ENCODE measurements at places on chromosomes 13 and 19.

DNA sequence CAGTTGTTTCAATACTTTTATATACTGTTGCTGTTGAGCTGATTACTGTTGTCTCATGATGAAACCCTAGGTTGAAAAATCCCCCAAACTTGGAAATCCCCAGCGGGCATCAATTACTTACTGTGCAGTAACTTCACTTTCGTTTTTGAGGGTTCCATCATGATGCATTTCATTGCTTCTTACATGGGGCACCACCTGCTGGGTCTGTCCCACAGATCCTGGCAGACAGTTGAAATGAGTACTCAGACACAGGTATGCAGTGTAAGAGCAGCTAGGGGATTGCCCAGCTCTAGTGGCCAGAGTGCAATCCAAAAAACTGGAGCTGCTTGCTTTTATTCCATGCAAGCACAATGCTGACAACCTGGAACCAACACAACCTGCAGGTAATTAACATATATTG, 132.5 kb upstream of the ZNF91 start:
- DNase-seq: no peak

DNA sequence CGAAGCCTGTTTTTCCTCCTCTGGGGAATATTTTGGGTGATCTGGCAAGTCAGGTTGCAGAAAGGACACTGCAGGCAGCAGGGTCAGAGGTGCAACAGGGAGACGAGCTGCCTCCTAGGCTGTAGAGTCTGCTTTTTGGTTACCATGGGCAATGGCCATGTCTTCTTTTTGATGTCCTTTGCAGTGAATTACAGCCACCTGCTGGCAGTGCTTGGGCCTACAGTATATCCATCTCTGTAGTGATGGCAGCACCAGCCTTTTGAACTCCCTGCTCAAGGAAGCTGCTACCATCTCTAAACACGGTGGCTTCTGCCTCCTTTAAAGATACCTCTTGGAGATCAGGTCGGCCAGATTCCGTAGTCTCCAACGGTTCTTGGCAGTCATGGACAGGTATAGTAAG, 73.9 kb downstream of the WTIP start:
- no peak for DNase-seq

- DNase-seq: peak; percentile 46
These were observed 17.5 kb downstream of the KLF2 start for GRCh38 chr19:16342002-16342715.

GRCh38 chr13:63094717-63095116, 1679.1 kb upstream of the PCDH20 start:
- no peak for DNase-seq

DNA sequence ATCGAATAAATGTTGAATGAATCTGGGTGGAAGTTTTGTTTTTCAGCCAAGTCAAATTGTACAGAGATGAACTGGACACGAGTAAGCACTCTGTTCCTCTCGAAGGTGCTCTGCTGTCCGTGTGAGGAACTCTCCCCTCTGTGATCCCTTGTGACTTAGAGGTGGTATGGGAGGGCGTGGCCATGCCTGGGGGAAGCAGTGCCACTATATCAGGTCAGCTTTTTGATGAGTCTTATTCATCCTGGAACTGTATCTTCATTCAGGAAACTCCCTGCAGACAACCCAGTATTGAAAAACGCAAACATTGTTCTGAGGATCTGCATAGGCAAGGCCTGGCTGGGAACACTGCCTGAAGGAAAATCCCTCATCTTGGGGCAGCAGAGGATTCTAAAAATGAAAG, 45.7 kb upstream of the FLT1 start:
- DNase-seq: no peak

DNA sequence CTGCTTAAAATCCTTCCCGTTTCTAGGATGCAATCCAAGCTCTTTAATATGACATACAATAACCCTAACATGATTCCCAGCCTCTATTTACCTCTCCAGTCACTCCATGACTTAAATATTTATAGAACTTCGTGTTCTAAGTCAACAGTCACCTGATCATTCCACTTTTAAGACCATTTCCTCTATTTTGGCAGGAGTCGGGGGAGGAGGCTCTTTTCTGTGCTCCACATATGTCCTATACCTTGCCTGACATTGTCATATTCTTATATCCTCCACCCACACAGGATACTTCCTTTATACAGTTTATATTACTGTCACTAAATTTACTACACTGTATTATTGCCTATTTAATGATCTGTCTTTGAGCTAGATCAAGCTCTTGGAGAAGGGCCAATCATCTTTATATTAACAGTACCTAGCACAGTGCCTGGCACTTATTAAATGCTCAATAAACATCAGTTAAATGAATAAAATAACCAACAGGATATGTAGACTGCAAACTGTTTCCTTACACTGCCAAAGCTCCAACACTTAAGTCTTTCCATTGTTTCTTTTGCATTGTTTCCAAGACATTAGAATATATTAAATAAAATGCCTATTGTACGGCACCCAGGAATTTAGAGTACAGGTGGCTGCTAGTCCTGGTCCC, 2.7 kb downstream of the ARGLU1 start:
- no peak for DNase-seq

GRCh38 chr19:33390908-33391630, 17.6 kb downstream of the CEBPG start:
- no peak for DNase-seq

DNA sequence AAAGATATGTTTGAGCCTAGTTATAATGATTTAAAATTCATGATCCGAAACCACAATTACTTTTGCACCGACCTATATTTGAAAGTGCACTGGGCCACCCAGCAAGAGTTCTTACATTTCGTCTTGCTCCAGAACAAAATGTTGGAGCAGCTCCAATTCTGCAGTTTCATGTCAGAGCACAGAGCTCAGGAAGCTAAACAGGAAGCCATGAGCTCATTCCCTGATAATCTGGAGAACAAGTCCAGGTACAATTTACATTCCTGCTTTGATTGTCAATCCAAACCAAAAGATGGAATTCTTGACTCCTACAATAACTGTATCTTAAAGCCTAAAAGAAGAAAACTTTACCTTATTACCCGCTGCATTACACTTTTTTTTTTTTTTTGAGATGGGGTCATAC, 131.8 kb downstream of the KCTD12 start:
- no peak for DNase-seq

DNA sequence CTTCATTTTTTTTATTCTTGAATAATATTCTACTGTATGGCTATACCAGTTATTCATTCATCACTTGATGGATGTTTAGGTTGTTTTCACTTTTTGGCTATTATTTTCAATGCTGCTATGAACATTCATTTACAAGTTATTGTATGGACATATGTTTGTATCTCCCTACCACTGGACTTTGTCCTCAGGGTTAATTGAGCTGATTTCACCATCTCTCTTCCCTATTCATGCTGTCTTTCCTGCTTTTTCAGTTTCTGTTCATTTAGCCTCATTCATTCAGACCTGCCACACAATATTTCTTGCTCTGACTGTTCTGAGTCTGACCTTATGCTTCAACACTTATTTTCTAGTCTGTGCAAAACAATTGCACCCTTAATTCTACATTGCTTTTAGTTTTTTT, 12.3 kb upstream of the C1QTNF9B start:
- DNase-seq: no peak

DNA sequence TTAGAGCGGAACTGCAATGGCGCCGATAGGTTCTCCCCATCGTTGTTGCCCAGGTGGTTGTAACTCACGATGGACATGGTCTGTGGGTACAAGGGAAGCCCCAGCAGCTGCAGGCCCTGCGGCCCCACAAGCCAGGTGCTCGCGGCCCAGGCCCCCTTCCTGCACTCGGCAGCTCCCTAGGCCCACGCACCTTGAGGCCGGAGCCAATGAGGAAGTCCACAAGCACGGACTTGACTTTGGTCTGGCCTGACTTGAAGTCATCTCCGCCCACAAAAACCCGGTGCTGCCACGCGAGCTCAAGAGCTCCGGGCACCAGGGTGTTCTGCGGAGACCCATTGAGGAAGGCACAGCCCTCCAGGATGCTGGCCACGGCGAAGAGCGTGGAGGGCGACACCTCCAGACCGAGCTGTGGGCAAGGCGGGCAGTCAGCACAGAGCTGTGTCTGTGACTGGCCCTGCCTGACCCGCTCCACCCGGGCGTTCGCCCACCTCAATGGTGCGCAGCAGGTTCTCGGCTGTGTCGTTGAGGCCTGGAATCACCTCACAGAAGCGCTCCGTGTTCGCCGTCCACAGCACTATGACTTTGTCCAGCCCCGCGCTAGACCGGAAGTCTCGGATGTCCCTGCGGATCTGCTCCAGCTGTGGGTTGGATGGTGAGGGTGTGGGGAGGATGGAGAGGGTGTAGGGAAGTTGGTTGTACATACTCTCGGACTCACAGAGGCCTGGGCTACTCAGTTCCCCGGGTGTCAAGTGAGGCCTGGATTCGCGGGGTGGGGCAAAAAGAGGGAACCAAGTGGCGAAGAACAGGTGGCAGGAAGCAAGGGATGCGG, 1.9 kb downstream of the ISYNA1 start:
- DNase-seq: no peak

GRCh38 chr19:28021259-28022185, 1191.4 kb downstream of the UQCRFS1 start:
- no peak for DNase-seq

DNA sequence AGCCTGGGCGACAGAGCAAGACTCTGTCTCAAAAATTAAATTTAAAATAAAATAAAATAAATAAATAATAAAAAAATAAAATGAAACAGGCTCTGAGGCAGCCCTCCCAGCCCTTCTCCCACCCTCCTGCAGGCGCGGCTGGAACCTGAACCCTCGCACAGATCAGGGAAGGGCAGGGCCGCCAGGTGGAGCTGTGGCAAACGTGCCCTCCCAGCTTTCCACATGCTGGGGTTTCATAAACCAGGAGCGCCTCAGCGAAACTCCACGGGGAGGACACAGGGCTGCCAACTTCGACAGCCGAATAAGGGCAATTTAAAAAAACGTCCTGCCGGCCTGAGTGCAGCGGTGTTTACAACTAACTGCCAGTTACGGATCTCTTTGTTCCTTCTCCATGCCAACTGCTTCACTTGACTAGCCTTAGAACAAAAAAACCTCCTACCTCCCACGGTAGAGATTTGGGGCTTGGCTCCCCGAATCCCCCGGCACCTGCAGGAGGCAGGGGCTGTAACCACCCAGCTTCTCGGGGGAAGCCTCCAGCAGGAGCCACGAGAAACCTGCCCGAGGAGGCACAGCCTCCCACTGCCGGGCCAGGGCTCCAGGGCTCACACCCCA, 15.9 kb downstream of the ZNF787 start:
- peak; percentile 55 for DNase-seq

- DNase-seq: no peak
These were observed 33.1 kb upstream of the SERP2 start for GRCh38 chr13:44340508-44340907.

DNA sequence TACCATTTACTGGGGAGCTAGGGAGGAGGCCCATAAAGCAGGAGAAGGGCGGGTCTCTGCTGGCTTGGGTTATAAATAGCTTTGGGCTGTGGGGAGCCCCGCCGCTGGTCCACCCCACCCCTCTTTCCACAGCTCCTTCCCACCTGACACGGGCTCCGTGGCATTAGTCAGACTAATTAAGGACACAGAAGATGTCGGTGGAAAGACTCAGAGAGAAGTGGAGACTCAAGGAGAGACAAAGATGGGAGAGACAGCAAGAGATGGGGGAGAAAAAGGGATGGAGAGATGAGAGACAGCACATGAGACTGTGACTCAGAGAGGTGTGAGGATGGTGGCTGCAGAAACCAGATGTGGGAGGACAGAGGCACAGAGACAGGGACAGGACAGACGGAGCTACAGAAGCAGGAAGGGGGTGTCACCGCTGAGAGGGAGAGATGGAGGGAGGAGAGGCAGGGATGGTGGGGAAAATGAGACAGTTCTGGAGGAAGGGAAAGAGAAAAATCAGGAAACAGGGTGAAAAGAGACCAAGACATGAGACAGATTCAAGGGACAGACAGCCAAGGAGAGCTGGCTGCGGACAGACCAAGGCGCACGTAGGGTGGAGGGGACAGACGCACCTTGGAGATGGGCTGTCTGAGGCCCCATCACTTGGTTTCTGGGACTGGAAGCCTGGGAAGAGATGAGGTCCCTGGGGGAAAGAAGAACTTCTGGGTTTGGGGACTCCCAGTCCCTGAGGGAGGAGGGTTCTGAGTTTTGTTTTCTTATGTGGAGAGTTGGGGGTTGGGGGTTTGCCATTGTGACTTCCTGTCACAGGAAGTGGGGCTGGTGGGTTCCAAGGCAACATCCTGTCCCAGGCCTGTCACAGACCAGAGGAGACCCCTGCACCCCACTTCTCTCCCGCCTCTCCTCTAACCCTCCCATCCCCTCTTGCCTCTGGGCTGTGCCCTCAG, 4.1 kb downstream of the ARHGEF1 start:
- DNase-seq: no peak

DNA sequence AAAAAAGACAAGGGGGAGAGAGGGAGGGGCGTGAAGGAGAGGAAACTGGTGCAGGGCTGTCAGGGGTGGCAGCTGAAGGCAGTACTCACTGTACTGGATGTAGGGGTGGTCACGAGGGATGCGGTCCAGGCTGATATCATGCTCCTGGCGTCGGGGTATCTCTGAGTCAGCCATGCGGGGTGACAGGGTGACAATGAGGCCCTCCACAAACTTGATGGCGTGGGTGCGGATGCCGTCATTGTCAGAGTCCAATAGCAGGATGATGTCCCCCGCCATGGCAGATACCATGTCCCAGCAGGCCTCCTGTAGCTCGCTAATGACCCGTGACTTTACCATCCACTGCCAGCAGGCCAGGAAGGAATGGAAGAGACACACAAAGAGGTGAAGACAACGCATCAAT, 15.3 kb downstream of the SYMPK start:
- DNase-seq: no peak

GRCh38 chr19:50510121-50510670, 795 bp downstream of the JOSD2 start:
- DNase-seq: no peak

- no peak for DNase-seq
These were observed 1381.0 kb upstream of the MIR17HG start for GRCh38 chr13:89966524-89966923.

DNA sequence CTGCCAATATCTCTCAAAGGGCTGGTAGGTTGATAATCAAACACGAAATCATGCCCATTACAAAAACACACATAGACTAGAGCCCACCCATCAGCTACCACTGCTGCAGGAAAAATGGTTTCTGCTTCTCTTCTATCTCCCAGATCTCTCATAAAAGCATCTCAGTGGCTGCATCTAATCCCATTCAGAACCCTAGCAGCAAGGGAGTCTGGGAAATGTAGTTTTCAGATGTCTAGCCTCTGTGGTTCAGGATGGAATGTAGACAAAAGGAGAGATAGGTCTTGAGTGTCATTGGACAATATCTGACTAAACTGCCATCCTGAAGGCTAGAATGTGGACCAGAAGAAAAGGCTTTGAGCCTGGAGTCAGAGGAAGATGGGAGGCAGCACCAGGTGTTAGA, 32.1 kb downstream of the RDH8 start:
- DNase-seq: no peak

- DNase-seq: no peak
These were observed 20.7 kb downstream of the ZNF575 start for GRCh38 chr19:43553656-43554055.

GRCh38 chr13:46403851-46404732, 17.0 kb upstream of the RUBCNL start:
- no peak for DNase-seq
